Hindlimb muscle (tissue), 1 donor: ENCODE measurements at places on chromosomes 3 and 15. TPM values are rescaled to one million over a fixed set of nuclear protein-coding genes. Genes with fewer than 3 reads are reported as not detected.

Gene PLOD2
- polyA plus RNA-seq, result 10.7 TPM

Gene WNT5A
- polyA plus RNA-seq, result 10.8 TPM

- DNase-seq, result no peak
Measured at GRCh38 chr15:63586790-63587189, 10.4 kb upstream of the FBXL22 start.

GRCh38 chr3:148204131-148204530 is 493.6 kb upstream of the AGTR1 start:
- no peak for DNase-seq

GRCh38 chr3:186386883-186387560 is 25.0 kb upstream of the DGKG start:
- DNase-seq, result no peak

- no peak for DNase-seq
Measured at GRCh38 chr3:56930706-56931105, 129.0 kb upstream of the ARHGEF3 start.

- DNase-seq, result no peak
Measured at GRCh38 chr15:35991386-35991785, 445.4 kb upstream of the DPH6 start.

DNA sequence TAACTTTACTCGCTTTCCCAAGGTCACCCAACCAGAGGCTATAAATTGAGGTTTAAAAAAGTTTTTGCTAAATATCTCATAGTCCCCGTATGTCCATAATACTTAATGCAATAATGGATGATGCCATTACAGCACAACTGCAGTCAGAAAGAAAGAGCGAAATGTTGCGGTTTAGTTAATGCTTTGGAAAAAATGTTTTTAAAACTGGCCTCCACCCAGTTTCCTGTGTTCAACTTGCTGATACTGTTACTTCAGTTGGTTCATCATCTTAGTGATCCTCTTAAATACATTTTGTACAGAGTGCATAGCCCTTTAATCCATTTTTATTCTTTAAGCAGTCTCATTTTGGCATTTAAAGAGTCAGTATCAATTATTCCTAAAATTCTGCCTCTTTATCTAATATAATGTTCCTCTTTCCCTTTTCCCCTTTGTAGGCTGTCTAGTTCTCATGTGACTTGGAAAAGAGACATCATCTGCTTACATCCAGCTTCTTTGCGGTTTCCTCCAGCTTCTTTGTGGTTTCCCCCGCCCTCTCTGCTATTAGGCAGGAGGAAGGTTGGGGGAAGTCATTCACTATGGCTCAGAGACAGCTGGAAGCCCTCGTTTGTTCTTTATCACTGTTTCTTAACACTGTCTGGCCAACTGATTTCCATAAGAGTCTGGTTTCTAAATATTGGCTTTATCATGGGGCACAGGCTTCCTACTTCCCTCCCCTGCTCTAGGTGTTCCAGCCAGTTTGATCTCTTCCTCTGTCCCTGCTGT is 154.3 kb downstream of the GOLIM4 start:
- DNase-seq, result peak; percentile 47

DNA sequence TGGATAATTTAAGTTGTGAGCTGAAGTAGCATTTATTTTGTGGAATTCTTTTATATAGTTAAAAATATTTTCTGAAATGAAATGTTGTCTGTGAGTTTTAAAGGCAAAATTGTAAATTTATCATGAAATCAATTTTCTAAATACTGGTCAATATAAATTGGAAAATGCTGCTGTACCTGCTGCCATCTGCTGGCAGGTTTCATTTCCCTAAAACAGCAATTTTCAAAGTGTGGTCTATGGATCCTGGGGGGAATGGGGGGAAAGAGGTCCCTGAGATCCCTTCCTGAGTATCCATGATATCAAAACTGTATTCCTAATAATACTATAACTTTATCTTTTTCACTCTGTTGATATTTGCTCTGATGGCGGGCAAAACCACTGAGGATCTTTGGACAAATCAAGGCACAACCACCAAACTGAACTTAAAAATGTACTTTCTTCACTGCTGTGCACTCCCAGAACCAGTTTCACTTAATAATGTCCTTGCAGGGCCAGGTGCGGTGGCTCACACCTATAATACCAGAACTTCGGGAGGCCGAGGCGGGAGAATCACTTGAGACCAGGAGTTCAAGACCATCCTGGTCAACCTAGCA is 17.2 kb upstream of the CCR4 start:
- DNase-seq, result peak; percentile 24

DNA sequence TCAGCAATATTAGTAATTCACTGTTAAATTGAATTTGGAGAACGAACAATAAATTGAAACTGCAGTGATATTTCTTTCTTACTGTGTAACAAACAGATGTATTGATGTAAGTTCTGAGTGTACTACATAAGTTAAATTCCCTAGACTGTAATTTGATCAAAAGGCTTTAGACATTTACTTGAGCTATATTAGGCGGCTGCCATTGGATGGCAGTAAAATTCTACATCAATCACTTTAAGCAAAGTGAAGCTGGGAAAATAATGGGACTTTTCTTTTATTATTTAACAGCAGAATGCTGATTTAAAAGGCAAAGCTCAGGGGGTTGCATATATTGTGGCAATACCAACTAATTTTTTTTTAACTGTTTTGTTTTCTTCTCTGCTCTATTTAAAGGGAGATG is 212.6 kb upstream of the PLSCR5 start:
- DNase-seq, result no peak

DNA sequence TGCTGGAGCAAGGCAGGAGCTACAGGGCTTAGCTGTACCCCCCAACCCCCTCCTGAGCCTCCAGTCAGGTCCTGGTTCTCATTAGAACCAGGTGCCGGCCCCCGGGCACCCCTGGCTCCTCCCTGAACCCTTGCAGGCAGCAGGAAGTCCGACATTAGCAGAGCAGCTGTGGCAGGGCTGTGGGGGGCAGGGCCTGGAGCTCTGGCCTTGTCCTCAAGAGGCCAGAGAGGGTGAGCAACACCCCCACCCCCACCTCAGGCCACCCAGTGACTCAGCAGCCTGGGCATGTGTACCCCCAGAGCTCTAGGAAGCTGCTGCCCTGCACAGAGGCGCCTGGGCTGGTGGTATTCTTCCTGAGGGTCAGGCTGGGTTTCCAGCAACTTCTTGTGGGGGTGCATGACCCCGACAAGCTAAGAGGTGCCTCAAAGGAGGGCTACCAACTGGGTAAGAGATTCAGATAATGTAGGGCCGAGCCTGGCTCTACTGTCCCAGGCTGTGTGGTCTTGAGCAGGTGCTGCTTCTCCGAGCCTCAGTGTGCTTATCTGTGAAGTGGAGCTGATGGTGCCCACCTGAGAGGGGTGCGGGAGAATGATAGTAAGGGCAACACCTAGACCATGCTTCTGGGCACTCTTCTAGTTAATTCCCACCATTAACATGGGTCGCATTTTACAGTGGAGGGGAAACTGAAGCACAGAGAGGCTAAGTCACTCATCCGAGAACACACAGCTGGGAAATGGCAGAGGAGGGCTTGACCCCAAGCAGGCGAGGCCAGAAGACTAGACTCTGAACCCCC is 16.0 kb downstream of the H1-8 start:
- DNase-seq, result no peak

DNA sequence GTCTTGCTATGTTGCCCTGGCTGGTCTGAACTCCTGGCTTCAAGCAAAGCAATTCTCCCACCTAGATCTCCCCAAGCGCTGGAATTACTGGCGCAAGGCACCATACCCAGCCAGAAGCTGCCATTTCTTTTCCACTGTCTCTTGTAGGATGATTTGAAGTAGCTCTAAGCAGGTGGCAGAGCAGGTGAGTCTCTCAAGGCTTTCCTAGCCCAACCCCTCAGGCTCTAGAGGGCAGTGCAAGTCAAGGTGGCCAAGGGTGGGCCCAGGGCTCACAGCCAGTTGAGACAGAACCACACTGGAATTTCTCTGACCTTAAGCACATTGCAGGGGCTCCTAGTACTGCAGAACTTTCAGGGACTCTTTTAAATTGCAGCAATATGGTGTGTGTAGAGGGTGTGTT is 15.6 kb upstream of the DAG1 start:
- no peak for DNase-seq
